ENCODE measurements at places on chromosomes 1 and 21.

GRCh38 chr1:42484382-42484781, 21.3 kb downstream of the CCDC30 start:
- DNase-seq, result no peak

DNA sequence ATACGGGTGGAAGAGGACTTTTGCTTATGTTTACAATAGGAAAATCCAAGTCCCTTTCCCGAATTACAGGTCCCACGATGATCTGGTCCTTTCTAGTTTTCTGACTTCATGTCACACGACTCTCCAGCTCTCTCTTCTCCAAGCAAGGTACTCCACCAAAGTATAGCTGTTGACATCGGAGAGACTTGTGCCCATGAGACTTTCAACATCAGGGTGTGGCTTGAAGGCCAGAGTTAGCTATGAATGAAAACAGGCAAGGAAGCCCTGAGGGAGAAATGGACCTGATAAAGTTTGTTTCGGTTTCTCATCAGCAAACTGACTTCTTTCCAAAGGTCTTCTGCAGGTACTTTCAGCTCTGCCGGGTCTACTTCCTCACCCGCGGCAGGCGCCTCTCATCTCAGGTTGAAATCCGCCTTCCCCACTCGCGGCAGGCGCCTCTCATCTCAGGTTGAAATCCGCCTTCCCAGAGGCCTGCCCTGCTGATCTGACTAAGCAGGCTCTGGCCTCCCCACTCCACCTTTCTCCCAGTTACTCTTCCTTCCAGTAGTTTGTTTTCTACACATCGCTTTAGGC, 2.1 kb upstream of the PER3 start:
- no peak for DNase-seq

DNA sequence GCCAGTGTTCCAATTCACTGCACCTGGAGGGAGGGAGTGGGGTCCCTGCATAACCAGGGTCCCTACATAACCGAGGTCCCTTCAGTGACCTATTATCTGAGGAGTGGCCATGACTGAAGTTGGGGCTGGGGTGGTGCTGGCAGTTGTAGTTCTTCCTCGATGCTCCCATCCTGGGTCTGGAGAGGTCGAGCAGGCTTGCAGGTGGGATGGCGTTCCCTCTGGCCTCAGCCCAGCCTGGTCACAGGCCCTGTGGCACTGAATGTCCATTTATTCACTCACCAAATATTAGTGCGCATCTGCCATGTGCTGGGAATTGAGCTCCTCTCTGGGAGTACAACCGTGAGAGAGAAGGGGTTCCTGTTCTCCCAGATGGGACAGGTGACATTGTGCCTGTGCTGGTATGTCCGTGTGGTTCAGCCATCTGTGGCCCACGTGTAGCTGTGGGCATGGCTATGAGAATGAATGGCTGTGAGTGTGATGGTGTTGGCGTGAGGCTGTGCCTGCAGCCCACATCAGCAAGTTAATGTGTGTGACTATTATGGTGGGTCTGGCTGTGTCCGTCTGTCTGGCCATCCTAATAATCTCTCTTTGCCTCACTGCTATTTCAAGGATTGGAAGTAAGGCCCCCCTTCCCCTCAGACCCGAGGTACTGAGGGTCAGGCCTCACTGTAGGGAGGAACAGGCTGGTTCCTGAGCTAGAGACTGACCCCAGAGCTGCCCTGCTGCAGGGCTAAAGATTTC, 3.9 kb upstream of the SLC6A9 start:
- no peak for DNase-seq

DNA sequence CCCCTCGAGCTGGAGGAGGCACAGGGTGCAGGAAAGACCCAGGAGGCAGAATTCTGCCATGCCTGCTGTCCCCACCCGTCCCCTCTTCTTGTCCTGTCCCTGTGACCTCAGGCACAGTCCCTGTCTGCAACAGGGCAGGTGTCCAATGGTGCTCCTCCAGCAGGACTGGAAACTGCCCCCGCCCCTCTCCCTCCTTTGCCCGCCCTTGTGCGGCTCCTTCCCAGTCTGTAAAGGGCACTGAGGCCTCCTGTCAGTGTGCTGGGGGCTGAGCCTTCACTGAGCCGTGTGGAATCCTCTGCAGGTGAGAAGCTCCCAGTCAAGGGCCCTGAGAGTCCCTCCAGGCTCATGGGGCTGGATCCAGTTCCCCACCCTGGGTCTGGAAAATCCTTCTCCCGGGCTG, 28.9 kb downstream of the PRDM16 start:
- no peak for DNase-seq

- DNase-seq, result no peak
Observed at GRCh38 chr1:173527151-173527826, 50.2 kb downstream of the PRDX6 start.

GRCh38 chr1:214425716-214426425, 125.5 kb downstream of the PTPN14 start:
- DNase-seq, result no peak

DNA sequence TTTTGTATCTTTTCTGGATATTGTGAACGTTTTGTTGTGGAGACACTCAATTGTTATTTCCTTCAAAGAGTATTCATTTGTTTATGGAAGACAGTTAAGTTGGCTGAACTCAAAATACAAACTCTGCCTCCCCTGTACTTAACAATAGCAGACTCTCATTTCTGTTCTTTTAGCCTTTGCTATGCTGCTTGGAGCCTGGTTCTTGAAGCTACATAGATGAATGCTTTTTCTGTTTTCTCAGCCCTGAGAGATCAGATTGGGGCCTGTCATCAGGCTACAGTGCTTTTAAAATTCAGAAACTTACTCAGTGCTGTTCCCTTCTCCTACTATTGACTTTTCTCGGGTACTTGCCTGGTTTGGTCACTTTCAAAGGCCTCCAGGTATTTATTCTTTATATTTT, 215.7 kb upstream of the LYPLAL1 start:
- no peak for DNase-seq

DNA sequence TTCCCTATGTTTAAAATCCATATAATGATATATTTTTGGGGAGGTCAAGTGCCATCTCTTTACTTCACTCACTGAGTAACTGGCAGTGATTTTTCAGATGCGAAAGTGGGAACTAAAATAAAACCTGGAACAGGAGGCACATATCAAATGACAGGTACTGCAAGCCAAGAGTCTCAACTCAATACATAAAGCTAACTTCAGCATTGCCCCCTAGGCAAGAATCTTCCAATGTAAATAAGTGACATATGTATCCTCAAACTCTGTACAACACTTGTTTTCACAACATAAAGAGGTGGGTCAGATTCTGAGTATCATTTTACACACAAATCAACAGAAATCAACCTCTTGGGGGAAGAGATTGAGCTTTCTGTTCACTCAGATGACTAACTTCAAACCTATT, 18.1 kb downstream of the DCAF8 start:
- no peak for DNase-seq

DNA sequence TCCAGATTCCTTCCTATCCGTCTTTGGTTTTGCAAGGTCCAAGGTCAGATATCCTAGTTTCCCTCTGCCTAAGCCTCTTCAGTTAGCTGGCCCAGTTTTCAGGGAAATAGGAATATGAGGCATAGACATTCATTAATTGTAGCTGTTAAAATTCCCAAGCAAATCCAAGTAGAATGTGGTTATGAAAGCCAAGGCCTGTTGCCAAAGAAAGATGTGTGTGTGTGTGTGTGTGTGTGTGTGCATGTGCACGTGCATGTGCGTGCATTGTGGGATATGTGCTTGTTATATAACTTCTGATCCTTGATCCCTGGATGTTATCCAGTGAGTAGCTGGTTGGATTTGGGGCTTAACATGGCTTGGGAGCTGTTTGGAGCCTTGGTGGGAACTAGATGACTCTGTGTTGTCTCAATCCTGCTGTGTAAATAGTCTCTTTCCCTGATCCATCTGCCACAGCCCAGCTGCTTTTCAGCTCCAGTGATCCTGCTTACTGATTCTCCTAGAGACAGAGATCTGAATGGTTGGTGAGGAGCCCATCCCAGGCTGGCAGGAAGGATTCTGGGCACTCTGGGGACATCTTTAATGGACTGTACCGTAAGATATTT, 70.6 kb upstream of the GCLM start:
- no peak for DNase-seq

DNA sequence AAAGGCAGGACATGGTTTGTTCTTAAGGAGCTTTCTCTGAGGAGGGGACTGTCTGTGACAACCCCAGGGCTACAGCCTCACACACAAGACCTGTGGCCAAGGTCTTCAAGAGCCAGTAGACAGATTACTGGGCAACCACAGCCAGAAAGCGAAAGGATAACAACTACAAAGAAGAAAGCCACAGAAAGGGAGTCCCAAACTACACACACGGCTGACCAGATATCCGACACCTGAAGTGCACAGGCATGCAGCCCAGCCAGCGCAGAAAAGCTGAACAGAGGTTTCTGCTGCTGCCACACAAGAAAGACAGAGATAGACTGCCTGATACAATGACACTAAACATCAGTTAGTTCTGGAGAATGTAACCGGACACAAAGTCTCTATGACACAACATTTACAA, 21.4 kb upstream of the NADK start:
- no peak for DNase-seq

GRCh38 chr1:239893127-239893731, 198.5 kb upstream of the FMN2 start:
- DNase-seq, result no peak

- DNase-seq, result no peak
Observed at GRCh38 chr1:58839147-58839795, 55.4 kb upstream of the JUN start.

DNA sequence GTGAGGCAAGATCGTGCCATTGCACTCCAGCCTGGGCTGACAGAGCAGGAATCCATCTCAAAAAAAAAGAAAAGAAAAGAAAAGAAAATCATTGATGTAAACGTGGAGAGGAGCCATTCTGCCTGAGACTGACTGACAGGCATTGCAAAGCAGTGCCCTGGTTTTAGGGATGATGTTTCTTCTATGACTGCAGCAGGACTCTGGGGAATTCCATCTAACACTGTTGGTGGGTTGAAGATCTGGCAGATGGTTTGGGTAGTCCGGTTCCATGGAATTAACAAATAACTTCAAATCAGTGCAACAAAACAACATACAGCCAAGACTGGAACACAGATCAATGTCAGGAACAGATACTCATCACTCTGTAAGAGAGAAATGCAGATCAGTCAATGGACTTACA, 17.8 kb upstream of the LAMC2 start:
- DNase-seq, result no peak

GRCh38 chr1:167221126-167221737, 546 bp downstream of the POU2F1 start:
- no peak for DNase-seq

- DNase-seq, result no peak
Observed at GRCh38 chr1:81989524-81989923, 188.8 kb downstream of the ADGRL2 start.

DNA sequence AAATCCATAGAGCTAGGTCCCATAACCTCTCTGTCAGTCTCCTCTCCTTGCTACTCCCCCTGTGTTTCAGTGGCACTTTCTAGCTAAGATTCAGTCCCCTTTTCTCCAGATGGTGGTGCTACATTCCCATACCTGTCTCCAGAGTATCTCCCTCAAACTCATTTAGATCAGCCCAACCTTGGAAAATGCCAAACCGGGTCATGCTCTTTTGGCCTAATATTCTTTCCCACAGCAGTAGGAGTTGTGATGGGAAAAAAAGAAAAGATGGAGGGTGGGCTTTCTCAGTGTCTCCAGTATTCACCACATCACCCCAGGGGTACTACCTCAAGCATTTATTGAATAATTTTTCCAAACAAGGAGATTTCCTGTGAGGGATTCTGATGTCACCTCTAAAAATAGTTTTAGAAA, 3.2 kb upstream of the RXFP4 start:
- DNase-seq, result no peak

GRCh38 chr1:53982034-53982762, 35.8 kb downstream of the LDLRAD1 start:
- no peak for DNase-seq
